ENCODE measurements at places on chromosomes 7 and 10.

DNA sequence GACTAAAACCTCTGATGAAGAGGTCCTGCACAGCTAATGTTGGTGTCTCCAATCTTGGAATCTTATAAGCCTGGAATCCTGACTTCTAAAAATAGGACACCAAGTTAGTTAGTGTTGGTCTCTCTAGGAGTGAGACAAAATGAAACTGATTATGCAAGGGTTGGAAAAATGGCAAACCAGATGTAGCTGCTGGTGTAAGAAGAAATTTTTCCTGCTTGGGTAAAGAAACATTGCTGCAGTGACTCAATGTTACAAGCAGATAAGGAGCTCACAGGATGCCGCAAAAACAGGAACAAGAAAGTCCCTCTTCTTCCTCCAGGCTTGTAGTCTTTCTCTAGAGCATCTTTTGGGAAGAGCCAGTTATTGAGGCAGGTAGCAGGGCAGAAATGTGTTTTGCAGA, 449.0 kb downstream of the ETV1 start:
- DNase-seq, result peak; percentile 39

DNA sequence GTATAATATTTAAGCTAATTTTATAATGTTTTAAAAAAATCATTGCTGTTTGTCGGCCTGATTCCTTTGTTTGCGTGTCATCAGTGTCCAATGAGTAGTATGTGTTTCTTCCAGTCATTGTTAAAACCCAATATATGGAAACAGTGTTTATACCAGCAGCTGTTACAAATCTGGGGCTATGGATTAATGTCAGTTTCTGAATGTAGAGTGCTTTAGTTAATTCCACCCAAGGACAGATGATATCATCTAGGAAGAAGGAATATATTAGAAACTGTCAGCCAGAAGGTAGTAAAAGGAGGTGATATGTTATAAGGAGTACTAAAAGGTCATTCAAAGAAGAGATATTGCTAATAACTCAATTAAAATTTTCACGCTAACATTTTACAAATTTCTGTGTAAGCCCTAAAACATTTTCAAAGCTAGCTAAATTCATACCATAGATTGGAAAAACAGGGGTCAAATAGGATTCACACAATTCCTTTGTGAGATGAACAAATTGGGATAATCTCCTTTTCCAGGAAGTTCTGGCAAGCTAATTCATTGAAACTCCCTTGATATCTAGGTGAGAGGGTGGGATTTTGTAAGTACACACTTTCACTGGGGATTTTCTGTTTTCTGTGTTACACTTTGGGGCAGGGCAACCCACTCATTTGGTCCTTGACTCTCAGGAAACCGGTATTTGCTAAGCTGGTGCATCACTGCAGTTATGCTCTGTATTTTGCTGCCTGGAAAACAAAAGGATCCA, 448.8 kb downstream of the LRMDA start:
- no peak for DNase-seq

GRCh38 chr7:116219288-116219687, 8.9 kb downstream of the TES start:
- no peak for DNase-seq

DNA sequence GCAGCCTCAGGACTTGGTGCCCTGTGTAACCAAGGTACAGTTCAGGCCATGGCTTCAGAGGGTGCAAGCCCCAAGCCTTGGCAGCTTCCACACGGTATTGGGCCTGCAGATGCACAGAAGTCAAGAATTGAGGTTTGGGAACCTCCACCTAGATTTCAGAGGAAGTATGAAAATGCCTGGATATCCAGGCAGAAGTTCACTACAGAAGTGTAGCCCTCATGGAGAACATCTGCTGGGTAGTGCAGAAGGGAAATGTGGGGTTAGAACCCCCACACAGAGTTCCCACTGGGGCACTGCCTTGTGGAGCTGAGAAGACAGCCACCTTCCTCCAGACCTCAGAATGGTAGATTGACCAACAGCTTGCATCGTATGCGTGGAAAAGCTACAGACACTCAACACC, 3.4 kb upstream of the SEM1 start:
- DNase-seq, result no peak

GRCh38 chr10:101351017-101351416, 2.9 kb upstream of the BTRC start:
- no peak for DNase-seq

DNA sequence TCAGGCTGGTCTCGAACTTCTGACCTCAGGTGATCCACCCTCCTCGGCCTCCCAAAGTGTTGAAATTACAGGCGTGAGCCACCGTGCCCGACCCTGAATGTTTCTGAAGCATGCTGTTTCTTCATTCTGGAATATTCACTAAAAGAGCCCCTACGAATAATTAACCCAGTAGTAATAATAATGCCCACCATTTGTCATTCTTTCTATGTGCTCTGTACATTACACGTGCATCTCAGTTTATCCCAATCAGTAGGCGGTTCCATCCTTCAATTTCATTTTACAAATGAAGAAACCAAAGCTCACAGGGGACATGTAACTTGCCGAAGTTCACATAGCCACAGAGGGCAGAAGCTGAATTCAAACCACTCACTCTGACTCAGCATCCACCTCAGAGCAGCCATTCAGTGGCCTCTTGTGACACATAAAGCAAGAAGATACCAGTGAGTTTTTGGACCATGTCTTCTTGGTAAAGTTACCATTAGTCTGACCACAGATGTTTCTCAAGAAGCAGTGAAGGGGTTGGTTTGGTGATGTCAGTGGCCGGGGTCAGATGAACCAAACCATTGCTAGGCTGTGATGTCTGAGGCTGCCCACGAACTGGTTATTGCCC, 71.9 kb upstream of the DUSP5 start:
- DNase-seq, result peak; percentile 97

- DNase-seq, result no peak
These were observed 14.3 kb downstream of the WASL start for GRCh38 chr7:123734498-123734897.

DNA sequence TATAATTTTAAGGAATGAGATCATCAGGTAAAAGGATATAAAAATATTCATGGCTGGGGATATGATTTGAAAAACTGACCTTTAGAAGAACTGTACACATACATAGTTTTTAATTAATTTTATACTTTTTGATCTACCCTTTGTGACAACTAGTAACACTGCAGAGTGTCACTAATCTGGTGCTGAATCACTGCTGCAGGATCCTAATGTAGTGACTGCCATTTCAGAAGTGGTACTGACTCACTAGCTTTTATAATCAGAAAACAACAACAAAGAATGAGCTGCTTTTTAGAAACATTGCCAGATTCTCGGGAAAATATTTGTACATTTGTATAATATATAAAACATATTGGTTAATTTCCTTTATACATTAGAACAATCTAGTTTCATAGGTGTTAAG, 110.4 kb downstream of the HIPK2 start:
- no peak for DNase-seq

- no peak for DNase-seq
These were observed 160.4 kb upstream of the LAMB4 start for GRCh38 chr7:108290459-108291151.

DNA sequence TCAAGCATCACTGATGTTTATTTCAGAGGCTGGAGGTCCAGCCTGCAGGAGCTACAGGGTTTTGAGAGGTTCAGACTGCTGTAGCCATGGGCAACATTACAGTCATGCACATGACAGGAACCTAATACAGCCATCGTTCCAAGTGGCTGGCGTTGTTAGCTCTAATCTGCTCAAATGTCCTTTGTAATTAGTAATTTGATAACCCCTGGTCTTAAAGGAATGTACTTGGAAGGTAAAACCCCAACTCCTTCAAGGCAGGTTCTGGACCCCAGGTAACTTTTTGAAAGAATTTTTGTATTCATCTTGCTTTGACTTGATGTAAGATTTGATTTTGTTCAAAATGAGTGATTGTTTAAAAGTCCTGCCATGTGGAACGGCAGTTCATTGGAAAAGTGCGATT, 34.7 kb upstream of the FOXI2 start:
- DNase-seq, result no peak

DNA sequence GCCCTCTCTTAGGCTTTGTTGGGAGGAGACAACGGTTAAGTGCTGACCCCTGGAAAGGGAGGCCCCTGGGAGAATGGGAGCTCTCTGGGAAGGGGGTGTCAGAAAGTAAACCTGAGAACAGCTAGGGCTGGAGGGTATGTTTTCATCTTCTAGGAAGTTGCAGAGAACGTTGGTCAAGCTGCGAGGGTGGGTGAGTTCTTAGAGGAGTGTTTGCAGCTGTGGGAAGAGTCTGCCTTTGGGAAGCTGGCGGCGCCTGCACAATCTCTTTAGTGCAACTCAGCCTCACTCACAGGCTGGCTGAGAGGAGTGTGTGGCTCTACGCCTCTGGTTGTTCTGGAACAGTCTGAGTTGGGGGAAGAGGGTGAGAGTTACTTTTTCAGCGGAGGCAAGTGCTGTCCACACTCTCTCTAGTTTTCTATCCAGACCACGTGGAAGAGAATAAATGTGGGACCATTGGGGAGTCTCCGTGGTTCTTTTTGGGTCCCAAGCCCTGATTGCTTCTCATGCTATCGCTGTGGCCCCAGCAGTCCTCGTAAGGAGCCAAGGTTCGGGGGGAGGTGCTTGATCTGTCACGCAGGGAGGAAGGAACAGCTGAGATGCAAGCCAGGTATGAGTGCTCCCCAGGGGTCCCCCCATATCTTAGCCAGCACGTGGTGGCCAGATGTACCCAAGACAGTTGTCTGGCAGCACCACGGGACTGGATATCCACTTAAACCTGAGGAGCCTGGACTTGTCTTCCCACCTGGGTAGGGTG, 237.2 kb downstream of the BUB3 start:
- no peak for DNase-seq

- peak; percentile 74 for DNase-seq
These were observed 47.7 kb upstream of the FGL2 start for GRCh38 chr7:77247206-77247850.

DNA sequence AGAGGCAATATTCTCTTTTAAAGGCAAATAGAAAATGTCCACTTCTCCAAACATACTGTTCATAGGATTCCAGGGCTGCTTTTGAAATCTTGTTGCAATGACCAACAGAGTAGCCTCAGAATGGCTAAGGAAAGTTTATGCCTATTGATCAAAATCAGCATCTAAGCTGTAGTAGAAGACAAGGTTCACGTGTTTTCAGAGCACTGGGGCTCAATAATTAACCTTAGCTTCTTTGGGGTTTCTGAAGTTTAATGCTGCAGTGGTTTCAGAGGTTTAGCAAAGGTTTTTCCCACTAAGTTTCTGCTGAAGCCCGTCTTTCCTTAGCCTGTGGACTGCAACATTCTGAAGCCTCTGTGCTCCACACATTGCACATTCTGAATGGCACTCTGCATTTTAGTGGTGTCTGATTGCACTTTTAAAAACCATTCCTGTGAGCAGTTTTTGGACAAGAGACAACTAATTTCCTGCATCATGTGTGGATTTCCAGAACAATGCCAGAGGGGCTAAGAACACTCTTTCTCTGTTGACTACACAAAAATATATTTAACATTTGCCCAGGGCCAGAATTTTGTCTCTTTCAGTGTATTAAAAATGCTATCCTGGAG, 342.5 kb downstream of the PTEN start:
- DNase-seq, result peak; percentile 8

GRCh38 chr10:26389533-26389932, 48.6 kb upstream of the APBB1IP start:
- no peak for DNase-seq

DNA sequence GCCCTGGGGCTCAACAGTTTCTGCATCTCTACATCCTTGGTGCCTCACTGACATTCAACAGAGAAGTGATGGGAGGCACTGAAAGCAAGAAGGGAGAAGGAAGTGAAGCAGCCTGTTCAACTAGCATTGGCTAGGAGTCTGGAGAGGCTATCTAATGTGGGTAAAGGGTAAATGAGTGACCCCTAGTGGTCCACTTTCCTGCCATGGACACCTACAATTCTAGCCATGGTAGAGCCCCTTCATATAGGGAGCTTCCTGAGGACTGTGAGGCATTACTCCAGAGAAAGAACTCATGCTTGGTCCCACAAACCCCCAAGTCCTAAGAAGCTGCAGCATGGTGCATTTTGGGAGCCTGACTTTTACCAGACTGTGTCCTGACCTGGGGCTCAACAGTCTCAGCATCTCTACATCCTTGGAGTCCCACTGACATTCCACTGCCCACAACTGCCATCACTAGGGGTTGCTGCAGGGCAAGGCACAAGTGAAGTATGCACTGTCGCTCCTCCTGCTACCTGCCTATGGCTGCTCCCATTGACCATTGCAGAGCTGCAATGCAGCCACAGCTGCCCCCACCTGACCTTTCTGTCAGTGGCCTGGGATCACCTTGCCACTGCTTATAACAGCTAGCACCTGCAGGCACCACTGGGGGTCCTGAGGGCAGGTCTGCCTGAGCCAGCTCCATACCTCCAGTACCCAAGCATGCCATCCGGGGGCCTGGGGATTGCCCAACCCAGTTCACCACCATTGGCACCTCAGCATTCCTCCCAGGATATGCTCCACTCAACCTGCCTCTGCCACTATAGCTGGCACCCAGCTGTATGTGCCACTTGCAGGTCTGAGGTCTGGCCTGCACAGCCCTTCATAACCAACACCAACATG, 44.1 kb upstream of the CDK6 start:
- no peak for DNase-seq

GRCh38 chr7:90238583-90238982, 6.4 kb upstream of the CFAP69 start:
- DNase-seq, result no peak

- DNase-seq, result no peak
These were observed 44.4 kb upstream of the TOMM7 start for GRCh38 chr7:22867003-22867402.

- DNase-seq, result no peak
These were observed 39.5 kb downstream of the CPED1 start for GRCh38 chr7:121027761-121028669.

- no peak for DNase-seq
These were observed 2.5 kb downstream of the ACSL5 start for GRCh38 chr10:112376396-112376790.

GRCh38 chr7:36613031-36613614, 111.2 kb downstream of the AOAH start:
- no peak for DNase-seq

DNA sequence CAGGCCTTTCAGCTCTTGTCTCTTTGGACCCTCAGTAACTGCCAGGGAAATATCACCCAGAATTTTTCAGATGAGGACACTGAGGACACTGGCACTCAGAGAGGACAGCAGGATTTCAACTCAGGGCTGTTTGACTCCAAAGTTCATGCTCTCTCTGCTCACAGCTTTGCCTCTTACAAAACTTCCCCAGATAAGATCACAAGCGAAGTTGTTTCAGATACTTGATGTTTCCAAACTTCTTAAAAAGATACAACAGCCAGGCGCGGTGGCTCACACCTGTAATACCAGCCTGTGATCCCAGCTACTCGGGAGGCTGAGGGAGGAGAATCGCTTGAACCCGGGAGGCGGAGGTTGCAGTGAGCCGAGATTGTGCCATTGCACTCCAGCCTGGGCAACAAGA, 32.4 kb upstream of the ZRANB1 start:
- no peak for DNase-seq

DNA sequence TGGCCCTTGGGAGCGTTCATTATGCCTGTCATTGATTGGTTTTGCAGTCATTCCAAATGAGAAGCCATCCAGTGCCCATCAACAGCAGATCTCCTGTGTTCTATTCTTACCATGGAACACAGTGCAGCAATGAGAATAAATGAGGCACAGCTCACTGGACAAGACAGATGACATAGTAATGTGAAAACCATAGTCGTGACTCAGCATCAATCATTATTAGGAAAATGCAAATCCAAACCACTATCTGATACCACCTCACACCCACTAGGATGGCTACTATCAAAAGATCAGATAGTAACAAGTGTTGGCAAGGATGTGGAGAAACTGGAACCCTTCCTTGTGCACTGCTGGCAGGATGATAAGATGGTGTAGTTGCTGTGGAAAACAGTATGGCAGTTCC, 144.7 kb downstream of the ARHGAP22 start:
- no peak for DNase-seq

GRCh38 chr10:36504758-36505157, 620.6 kb upstream of the ANKRD30A start:
- no peak for DNase-seq

GRCh38 chr10:107520348-107520747, 355.8 kb upstream of the SORCS1 start:
- no peak for DNase-seq
